ENCODE measurements at places on chromosomes 5 and 9. TPM values are rescaled to one million over a fixed set of nuclear protein-coding genes. Genes with fewer than 3 reads are reported as not detected.

- DNase-seq = no peak
These were observed 136.5 kb downstream of the CCDC192 start for GRCh38 chr5:127839496-127840197.

GRCh38 chr5:112933651-112934365 is 11.8 kb upstream of the REEP5 start:
- DNase-seq = no peak

DNA sequence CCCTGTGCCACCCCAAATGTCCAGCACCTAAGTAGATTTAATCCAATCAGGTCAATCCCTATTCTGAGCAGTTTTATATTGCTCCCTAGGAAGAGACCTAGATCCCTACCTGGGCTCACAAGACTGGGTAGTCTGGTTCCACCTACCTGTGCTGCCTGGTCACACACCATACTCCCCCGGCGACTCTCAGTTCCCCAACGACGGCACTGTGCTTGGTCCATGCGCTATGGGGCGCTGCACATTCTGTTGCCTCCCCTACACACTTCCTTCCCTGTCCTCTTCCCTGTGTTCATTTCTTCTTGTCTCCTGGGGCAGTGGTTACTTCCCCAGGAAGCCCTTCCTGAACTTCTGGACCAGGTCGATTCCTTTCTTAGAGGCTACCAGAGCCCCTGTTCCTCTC is 109.9 kb upstream of the IL12B start:
- no peak for DNase-seq

Gene PRDM12
- 0.10 TPM for total RNA-seq

DNA sequence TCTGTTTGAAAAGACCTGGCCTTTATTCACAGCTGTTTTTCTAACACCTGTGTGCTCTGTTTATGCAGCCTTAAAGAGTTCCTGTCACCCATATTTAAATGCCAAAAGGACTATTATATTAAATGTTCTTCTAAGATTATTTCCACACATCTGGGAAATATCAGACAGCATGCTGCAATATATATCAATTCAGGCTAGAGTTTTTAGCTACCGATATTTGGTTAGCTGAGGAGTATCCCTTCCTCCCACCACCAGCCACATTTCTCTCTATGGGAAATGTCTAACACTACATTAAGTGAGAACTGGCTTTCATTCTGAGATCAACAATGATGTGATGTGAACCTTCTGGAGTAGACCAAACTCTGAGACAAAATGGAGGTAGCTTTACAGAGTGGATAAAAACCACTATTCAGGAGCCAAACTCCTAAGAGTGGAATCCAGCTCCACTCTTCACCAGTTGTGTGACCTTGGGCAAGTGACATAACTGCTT is 509.2 kb downstream of the ZNF608 start:
- no peak for DNase-seq

DNA sequence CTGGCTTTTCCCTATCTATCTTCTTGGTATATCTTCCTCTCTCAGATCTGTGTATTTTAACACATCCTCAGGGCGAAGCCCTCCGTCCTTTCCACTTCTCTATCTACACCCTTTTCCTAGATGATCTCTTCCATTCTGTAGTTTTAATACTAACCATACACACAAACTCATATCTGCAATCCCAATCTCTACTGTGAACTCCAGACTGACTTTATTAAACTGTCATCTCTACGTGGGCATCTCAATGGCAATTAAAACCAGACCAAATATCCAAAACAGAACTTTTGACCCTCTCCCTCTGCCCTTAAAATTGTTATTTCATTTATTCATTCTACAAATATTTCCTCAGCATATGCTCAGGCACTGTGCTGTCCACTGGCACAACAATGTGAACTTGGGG is 7.1 kb downstream of the FNIP1 start:
- DNase-seq = no peak
